ENCODE measurements at places on chromosomes 16 and 17.
A peak's percentile ranks its signal among the peaks of the same experiment; 100 is the strongest.

- DNase-seq, result no peak
These were observed 778.6 kb downstream of the KCNJ2 start for GRCh38 chr17:70947636-70948565.

GRCh38 chr17:47205419-47205963, 3.7 kb upstream of the MYL4 start:
- DNase-seq, result no peak

DNA sequence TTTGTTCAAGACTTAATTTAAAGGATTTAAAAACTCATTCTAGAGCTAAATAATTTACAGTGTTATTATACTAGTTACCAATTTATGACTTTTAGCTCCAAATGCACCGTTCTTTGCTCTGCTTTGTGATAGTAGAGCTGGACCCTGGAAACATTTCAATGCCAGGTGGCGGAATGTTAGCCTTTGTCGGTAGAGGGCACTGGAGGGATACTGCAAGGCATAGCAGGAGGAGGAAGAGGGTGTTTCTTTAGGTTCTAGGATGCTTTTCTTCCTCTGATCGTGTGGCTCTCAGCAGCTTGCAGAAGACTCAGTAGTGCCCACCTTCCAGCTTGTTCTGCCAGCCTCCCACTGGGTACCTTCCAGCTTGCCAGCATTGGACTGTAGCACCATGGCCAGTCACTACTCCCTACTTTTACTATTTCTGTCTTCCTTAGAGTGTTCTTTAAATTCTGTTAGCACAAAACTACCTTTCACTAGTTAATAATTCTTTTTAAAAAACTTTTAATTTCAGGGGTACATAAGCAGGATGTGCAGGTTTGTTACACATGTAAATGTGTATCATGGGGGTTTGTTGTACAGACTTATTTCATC, 325.3 kb downstream of the UTP18 start:
- no peak for DNase-seq

GRCh38 chr17:752620-753219, 656 bp upstream of the GEMIN4 start:
- DNase-seq, result no peak

- no peak for DNase-seq
These were observed 14.7 kb upstream of the CMTR2 start for GRCh38 chr16:71303938-71304337.

GRCh38 chr17:73592501-73592961, 51.7 kb downstream of the SDK2 start:
- no peak for DNase-seq

GRCh38 chr16:89744813-89745212, 23.5 kb downstream of the ZNF276 start:
- DNase-seq, result no peak

GRCh38 chr17:1047177-1047878, 50.4 kb downstream of the TIMM22 start:
- peak; percentile 86 for DNase-seq

GRCh38 chr17:32551186-32551955, 64.6 kb downstream of the CDK5R1 start:
- DNase-seq, result no peak

- DNase-seq, result no peak
These were observed 40.2 kb downstream of the TSC2 start for GRCh38 chr16:2087748-2088631.

DNA sequence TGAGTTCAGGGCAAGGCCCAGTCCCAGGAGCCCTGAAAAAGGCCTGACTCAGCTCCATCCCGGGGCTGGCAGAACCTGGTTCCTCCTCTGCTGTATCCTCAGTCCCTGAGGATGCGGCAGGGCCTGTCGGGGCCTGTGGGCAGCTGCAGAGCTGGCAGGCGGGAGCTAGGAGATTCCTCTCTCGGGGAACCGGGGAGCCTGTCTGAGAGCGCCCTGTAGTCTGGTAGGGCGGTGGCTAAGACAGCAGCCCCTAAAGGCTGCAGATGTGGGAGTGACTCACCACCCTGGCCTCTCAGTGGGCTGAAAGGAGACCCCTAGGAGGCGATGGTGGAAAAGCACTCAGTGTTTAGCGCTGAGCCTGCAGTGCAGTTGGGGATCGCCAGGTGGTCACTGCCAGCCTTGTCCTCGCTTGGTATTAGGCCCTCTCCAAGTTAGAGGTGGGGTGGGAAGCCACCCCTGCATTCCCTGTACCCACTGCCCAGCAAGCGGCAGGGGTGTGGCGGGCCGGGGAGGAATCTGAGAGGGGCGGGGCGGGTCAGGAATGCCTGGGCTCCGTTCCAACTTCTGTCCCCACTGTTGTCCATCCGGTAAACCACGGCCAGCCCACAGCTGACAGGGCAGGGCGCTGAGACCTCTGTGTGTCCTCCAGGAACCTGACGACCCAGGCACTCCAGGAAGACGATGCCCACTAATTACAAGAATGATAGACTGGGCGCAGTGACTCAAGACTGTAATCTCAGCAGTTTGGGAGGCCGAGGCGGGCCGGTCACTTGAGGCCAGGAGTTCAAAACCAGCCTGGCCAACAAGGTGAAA, 29.5 kb upstream of the CDH1 start:
- DNase-seq, result no peak

DNA sequence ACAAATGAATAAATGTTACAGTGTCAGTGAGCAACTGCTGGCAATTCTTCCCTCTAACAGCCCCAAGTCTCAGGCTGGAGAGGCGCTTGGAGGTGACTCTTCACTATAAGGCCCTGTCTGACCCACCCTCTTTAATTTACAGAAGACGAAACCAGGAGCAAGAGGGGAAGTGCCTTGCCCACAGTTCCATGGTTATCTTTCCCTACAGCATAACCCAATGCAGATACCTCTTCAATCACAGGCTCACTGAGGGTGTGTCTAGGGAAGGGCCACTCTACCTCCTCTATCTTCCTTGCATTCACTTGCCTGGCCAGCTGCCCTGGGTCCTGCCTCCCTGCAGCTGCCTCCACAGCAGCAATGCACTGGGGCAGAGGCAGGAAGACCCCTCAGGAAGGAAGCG, 9.6 kb upstream of the N4BP1 start:
- no peak for DNase-seq

DNA sequence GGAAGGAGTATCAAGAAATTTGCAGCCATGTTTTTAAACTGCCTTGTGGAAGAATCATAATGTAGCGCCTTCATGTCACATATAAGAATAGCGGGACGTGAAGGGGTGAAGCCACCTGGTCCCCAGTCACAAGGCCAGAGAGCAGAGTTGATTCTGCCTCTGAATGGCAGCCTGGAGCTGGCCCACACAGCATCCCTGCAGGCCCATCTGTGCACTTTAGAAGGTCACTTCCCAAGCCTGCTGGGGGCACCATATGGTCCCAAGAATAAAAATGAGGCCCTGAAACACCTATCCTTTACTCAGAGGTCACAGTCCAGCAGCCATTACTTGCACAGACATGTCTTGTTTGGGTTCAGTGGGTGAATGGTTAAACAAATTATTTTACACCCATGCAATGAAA, 15.0 kb downstream of the CD300E start:
- DNase-seq, result no peak

GRCh38 chr17:82170412-82170961, 42.2 kb downstream of the CCDC57 start:
- DNase-seq, result no peak

GRCh38 chr16:11301645-11302501, 20.7 kb upstream of the PRM1 start:
- DNase-seq, result no peak

- DNase-seq, result no peak
These were observed 146.4 kb downstream of the IRX3 start for GRCh38 chr16:54140057-54140787.

- no peak for DNase-seq
These were observed 10.3 kb downstream of the CUEDC1 start for GRCh38 chr17:57944908-57945307.

GRCh38 chr17:4980644-4981216, 6.7 kb downstream of the CAMTA2 start:
- DNase-seq, result peak; percentile 64

DNA sequence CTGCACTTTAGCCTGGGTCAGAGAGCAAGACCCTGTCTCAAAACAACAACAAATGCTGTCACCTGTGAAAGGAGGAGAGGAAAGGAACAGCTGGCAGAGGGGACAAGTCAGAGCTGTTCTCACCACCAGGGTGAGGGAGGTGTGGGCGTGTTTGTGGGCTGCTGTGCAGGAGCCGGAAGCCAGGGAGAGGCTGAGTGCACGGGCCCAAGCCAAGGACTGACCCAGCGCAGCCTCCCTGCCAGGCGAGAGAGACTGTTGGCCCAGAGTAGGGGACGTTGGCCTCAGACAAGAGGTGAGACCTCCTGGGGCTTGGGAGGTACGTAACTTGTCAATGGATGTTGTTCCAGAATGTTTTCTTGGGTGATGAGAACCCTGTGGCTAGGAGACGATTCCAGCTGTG, 10.7 kb downstream of the SPNS2 start:
- no peak for DNase-seq

DNA sequence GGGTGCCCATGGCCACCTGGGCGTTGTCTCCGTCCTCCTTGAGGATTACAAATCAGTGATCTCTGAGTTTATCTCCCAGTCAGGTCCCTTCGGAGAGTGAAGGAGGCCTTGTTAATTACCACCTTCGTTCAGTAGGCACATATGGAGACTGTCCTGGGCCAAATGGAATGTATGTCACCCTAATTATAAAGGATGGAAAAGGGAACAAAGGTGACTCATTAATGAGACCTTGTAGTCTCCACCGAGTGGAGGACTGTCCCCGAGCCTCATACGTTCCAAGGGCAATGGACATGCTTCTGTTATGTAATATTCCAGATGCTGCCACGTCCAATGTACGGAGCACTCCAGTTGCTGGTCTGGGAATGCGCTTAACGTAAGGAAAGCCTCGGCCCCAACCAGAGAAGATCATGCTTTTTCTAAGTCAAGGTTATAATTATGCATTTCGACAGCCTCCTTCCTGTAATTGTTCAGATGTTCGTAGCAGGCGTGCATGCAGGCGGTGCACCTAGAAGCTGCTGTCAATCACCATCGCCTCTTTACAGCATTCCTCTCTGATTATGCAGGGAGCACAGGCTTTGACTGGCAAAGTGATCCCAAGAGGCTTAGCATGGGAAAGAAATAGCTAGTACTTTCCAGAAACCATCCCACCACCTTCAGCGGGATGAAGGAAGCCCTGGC, 22.4 kb upstream of the SEC14L1 start:
- no peak for DNase-seq

DNA sequence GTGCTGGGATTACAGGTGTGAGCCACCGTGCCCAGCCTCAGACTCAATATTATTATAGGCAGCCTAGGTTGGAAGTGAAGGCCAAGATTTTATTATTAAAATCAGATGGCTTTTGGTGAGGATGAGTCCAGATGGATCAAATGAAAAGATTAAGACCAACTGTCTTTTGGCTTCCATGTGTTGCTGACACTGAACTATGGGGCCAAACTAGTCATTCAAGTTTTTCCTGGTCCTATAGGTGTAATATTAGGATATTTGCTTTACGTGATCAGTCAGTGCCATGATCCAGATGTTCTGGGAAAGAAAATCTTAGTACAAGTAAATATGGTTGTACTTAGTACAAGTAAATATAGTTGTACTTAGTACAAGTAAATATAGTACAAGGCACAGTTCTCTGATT, 140.6 kb downstream of the MAP2K6 start:
- DNase-seq, result no peak

- no peak for DNase-seq
These were observed 9.8 kb upstream of the GCSH start for GRCh38 chr16:81105946-81106345.

DNA sequence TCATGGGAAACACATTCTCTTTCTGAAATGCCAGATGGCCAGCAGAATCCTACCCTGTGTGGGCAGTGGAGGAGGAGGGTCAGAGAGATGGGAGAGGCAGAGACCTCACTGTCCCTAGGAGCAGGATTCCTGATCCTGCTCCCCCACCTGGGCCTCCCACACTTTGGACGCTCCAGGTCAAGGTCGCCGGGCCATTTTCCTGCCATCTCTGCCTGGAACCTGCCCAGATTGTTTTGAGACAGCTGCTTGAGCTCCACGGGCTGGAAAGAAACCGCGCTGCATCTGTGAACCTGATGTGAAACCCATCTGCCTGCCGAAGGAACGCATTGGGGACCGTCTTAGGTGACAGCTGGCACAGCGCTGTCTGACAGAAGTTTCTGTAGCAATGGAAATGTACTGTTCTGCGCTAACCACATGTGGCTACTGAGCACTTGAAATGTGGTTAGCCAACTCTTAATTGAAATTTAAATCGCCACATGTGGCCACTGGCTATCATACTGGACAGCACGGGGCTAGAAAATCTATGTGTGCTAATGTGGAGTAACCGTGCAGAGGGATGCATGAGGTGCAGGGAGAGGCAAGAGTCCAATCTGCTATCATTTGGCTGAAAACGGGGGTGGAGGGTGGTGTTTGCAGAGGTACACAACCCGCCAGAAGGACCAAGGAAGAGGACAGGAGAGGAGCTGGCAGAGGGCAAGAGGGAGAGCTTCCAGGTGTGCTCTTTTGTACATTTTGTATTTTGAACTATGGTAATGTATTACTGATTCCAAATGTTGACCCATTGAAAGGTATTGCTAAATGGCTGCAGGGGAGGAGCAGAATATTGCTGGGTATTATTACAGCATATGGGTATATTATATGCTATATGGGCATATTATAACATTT, 15.4 kb upstream of the NUBP1 start:
- DNase-seq, result no peak

- DNase-seq, result no peak
These were observed 4.2 kb upstream of the C17orf107 start for GRCh38 chr17:4895121-4895520.

- DNase-seq, result no peak
These were observed 1.8 kb downstream of the NAGS start for GRCh38 chr17:44006272-44006597.

DNA sequence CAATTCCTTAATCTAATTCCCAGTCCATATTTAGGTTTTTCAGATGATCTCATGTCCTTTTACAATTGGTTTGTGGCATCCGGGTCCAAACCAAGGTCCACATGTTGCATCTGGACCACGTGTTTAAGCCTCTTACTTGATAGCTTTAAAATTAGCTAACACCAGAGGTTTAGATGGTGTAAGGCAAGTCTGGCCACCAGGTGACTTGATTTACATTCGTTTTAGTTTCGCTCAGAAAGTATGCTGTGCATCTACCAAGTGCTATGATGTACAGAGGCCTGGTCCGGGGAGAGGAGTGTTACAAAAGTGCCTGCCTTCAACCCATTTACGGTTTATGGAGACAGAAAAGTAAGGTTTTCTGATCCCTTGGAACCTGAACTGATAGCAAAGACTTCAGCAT, 878 bp upstream of the DNAJA2 start:
- no peak for DNase-seq

DNA sequence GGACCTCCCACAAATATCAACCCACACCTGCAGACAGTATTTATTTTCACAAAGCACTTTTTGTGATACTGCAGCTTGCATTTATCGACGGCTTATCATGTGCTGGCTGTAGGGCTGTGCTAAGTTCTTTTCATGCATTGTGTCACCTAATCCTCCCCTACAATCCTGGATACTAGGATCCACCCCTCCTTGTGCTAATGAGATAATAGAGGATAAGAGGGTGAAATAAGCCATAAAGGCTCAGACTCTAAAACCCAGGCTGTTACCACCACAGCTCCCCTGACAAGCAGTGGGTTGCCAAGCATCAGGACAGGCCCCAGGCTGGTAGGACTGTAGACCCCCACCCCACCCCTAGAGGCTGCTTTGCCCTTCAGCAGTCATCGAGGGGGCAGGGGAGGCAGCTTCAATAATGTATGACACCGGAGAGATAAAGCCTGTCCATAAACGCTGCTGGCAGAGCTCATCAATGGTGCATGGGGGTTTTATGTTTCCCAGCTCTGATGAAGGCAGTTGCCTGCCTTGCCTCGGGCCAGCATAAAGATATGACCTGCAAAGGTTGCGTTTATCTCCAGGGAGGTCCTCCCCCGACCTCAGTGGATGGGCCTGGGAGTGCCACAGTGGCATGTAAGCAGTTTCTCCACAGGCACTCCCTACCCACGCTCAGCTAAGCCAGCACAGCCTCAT, 73.9 kb upstream of the C16orf82 start:
- DNase-seq, result no peak

Data from D721Med (cell line).